Body of pancreas (tissue), 4 donors: ENCODE measurements at places on chromosomes 3 and 15. TPM values are rescaled to one million over a fixed set of nuclear protein-coding genes. Genes with fewer than 3 reads are reported as not detected.

DNA sequence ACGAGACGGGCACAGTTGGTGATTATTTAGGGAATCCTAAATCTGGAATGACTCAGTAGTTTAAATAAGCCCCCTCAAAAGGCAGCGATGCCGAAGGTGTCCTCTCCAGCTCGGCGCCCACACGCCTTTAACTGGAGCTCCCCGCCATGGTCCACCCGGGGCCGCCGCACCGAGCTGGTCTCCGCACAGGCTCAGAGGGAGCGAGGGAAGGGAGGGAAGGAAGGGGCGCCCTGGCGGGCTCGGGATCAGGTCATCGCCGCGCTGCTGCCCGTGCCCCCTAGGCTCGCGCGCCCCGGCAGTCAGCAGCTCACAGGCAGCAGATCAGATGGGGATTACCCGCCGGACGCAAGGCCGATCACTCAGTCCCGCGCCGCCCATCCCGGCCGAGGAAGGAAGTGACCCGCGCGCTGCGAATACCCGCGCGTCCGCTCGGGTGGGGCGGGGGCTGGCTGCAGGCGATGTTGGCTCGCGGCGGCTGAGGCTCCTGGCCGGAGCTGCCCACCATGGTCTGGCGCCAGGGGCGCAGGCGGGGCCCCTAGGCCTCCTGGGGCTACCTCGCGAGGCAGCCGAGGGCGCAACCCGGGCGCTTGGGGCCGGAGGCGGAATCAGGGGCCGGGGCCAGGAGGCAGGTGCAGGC lies 318.0 kb downstream of the FGF12 start:
- DNase-seq = peak; percentile 36

- DNase-seq = no peak
Observed at GRCh38 chr3:11581237-11582190, 62.2 kb downstream of the VGLL4 start.

Gene ALPK3
- total RNA-seq = 15.8 TPM

DNA sequence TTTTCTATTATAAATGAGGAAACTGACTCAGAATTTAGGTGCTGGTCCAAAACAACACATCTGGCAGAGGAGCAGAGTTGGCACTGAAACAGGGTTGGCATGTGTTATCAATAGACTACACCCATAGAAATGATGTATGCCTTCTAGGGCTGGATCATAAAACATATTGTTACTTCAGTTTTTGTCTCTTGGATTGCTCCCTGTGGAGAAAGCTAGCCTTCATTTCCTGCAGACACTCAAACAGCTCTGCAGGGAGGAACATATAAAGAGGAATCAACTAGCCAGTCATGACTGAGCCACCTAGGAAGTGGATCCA lies 507 bp upstream of the MRPL3 start:
- DNase-seq = no peak

DNA sequence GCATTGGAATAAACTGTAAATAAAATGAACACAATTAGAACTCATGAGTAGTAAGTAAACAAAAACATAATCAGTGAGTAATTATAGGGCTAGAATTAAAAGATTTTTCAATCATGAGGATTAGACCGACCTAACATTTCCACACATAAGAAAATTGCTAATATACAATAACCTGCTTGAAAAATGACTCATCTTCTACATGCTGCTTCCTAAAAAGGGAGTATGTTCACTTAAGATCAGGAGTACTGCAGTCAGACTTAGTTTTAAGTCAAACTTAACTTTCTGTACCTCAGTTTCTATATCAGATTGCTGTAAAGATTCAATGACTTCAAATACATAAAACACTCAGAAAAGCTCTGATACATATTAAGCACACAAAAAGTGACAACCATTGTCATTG lies 22.6 kb upstream of the NEK10 start:
- DNase-seq = no peak

DNA sequence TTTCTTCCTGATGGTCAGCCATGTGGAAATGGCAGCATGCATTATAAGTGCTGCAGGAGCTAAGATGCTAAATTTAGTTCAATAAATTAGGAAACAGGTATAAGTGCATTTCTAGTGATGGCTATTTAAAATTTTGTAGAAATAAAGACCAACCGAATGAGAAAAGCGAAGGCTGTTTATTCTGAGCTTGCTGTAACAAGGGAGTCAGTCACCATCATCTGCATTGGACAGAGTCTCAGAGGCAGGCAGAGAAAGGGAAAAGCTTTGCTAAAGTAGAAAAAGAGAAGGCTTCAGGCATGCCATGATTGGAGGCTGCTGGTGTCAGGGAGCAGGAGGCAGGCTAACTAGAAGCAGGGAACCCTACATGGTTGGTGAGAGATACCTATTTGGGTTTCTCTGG lies 451.0 kb downstream of the EDEM1 start:
- DNase-seq = no peak

DNA sequence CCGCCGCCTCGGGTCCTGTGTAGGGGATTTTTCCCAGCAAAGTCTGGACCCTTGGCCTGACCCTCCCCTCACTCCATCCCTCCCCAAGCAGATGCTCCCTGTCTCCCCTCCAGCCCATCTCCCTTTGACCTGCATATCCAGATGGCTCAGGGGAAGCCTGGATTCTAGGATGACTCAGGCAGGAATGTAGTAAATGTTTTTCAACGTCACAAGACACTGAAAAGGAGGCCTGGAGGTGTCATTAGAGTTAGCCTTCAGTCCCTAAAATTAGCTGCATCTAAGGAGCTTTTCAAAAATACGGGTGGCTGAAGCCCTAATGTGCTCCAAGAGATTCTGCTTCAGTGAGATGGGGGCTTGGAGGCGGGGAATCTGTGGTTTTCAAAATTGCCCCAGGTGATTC lies 7.2 kb downstream of the ACAN start:
- DNase-seq = no peak

GRCh38 chr3:32321095-32321790 lies 70.4 kb upstream of the CMTM7 start:
- no peak for DNase-seq

Gene MORC1
- not detected for total RNA-seq

DNA sequence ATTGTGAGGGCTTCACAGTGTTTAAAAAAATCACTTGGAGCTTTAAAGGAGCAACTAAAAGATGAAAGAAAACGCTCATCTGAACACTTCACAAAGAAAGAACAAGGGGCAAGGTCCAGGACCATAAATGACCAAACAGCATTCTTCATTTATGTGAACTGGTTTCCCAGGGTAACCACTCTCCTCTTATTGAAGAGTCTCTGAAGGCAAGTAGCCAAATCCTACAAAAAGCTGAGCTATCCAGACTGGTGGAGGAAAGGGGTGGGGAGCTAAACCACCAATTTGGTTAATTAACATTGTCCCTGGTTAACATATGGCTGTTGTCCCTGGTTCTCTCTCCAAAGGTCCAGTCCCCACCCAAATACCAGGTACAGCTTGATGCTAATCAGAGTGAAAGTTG lies 58.1 kb downstream of the OSBPL10 start:
- no peak for DNase-seq

Gene PRTG
- 1.0 TPM for total RNA-seq

DNA sequence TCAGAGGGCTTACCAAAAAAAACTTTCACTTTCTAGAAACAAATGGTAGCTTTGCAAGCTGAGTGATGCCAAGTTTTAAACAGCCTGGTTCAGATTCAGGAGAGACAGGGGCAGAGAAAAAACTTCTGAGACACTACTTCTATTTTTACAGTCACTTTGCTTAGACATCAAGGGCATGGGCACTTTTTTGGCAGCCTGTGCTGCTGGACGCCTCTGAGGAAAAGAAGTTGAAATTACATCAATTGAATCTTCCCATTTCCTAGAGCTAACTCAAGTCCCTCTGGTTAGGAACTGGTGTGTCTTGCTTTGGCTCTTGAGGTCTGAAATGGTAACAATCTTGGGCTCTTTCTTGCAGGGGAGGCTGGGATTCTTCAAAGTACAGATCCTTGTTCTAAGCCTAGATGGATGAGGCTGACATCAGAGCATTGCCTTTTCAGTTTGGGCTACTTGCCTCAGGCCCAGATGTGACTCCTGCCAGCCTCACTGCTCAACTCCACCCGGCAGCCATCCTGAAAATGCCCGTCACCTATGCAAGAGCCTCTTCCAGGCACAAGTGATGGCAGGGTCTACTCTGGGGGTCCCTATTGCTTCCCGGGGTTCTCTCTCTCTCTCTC lies 357.5 kb downstream of the FOXP1 start:
- no peak for DNase-seq

DNA sequence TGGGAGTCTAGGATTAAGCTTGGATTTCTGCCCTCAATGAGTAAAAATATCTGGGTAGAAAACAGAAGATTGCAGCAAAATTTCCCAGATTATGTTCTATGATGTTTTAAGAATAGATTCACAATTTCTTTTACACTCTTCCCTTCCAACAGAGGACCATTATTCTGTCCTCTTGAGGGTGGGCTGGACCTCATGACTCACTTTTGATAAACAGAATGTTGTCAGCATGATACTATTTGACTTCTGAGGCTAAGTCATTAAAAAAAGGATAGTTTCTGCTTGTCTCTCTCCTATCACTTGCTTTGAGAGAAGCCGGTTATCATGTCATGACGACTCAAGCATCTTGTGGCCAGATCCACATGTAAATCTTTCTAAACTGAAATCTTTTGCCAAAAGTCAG lies 396.2 kb upstream of the CDIN1 start:
- no peak for DNase-seq

DNA sequence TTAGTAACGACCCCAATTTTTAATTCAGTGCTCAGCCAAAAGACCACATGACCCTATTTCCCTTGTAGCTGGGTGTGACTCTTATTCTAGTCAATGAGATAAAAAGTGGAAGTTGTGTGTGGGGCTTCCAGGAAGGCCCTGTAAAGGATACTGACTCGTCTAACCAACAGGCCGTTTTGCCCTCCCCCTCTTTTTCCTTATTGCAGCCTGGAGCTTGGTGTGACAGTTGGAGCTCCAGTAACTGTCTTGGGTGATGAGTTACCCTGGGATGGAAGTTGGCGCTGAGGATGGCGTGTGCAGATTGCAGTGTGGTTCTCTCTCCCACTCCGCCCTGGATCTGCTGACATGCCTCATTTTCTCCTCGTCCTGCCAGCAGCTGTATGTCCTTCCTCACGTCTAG lies 209.3 kb upstream of the PROK2 start:
- no peak for DNase-seq

Gene GOLGA8J
- not detected for total RNA-seq

Gene ZIC1
- total RNA-seq = not detected

DNA sequence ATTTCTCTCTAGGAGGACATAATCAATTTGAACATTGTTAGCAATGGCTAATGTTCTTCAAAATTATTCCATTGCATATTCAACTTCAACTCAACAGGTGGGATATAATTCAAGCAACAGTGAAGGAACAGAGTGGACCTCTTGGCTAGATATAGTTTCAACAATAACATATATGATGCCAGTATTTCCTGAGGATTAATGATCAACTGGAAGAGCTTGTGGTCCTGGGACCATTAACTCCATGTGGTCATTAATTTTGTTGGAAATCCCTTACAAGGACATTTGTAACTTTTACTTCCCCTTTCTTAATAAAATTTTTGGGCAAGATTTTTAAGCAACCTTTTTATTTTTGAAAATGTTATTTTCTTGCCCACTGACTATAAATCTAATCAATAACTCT lies 54.3 kb upstream of the ROBO2 start:
- DNase-seq = no peak

Gene CCR8
- total RNA-seq = not detected

GRCh38 chr3:25462495-25462894 lies 34.4 kb downstream of the RARB start:
- DNase-seq = no peak

DNA sequence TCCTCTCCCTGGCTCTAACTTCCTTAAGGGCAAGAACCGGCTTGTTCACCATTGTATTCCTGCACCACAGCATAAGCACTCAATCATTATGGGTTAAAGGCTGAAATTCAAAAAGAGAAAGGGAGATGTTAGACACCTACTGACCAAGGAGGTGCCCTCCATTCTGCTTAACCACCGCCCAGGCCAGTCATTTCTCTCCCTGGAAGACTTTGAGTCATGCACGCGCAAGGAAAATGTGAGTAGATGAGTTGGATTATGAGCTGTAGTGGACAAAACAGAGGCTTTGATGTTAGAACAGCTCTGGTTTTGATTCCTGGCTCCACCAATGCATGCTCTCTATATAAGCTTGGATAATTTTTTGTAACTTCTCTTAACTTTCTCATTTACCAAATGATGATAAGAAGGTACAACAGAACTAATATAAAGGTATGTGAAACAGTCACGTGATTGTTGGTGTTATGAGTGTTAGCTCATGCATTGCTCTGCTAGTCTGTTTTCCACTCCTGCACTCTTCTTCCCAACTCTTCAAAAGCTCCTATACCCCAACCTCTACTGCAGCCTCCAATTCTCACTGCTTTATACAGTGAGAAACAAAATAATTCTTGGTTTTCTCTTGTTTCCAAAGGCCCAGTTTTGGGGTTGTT lies 148.4 kb upstream of the ATP11B start:
- no peak for DNase-seq

Gene CLRN1
- total RNA-seq = not detected

Gene HYAL1
- total RNA-seq = 13.0 TPM

DNA sequence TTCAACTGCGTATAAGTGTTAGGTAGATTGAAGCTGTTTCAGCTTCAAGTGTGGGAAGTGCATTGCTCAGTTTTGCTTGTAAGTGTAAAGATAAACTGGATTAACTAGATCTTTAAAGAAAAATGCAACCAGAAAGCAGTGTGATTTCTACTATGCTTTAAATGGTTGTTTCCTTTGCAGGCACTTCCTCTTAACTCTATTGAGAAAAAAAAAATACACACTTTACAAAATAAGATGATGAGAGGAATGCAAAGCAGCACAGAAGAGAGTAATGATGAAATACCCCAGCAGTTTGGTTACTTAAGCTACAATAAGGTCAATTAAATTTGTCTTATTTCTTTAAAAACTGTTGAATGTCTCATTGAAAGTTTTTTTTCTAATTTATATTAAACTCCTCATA lies 40.8 kb downstream of the DPH6 start:
- no peak for DNase-seq

- no peak for DNase-seq
Observed at GRCh38 chr3:63167113-63167512, 111.0 kb upstream of the SYNPR start.

Gene GP5
- total RNA-seq = not detected

GRCh38 chr3:55591888-55592287 lies 104.8 kb upstream of the WNT5A start:
- no peak for DNase-seq

- DNase-seq = no peak
Observed at GRCh38 chr3:151800431-151800830, 13.5 kb upstream of the AADAC start.

Gene FHIT
- 10.4 TPM for total RNA-seq

Gene ALDH1A3
- total RNA-seq = 19.5 TPM

Gene GOLGA6L7
- total RNA-seq = not detected

DNA sequence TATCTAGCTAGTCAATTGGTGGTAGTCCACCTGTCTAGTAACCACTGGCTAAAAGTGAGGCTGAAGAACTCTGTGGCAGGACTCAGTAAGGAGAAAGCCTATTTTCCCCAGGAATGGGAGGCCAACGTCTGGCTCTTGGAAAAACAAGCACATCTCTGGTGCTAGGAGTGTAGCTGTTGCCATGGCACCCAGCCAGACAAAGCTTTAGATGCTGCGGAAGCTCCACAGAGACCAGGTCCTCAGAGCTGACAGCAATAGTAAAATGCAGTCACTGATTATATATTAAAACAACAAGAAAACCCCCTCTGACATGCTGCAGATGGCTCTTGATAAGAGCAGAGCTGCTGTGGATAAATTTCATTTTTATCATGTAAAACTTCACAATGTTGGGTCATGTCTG lies 124.9 kb upstream of the STRIT1 start:
- DNase-seq = peak; percentile 2

Gene CHDH
- total RNA-seq = 26.0 TPM
